ENCODE measurements at places on chromosomes 12 and 14.
A peak's percentile ranks its signal among the peaks of the same experiment; 100 is the strongest.

GRCh38 chr12:34400411-34400881, 378.1 kb downstream of the ALG10 start:
- no peak for DNase-seq

DNA sequence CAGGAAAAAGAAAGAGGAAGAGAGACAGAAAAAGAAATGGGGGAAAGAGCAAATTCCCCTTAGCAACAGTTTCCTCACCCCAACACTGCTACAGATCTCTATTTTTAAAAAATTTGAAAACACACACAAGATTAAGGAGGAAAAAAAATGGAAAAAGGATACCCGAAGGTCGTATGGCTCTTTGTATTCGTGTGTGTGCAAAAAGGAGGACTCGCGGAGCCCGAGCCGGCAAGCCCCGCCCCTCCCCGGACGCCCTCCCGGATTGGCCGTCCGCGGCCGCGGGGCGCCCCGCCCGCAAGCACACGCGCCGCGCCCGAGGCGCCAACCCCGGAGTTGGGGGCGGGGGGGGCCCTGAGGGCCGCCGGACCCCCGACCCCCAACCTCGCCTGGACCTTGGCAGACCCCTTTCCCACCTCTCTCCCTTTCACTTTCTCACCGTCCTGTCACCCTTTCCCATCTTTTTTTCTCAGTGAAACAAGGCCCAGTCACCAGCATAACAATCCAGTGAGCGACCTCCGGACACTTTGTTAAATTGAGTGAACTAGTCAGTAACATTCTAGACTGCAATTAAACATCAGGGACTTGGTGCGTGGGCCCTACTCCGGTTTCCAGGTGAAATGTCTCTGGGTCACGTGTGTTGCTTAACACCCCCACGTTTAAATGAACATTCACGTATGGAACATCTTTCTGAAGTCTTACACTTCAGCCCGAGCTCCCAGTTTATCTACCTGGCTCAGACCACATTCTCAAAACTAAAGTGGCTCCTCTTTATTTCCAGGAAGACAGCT, at the start of gene C14orf93:
C14orf93 (minus strand) TSS at position 205 of the 788 bp plus-strand sequence. CDS start 11,120 bp downstream, outside the sequence.
- peak; percentile 77 for DNase-seq

- DNase-seq, result no peak
These were observed 31.1 kb downstream of the FRS2 start for GRCh38 chr12:69501154-69501895.

DNA sequence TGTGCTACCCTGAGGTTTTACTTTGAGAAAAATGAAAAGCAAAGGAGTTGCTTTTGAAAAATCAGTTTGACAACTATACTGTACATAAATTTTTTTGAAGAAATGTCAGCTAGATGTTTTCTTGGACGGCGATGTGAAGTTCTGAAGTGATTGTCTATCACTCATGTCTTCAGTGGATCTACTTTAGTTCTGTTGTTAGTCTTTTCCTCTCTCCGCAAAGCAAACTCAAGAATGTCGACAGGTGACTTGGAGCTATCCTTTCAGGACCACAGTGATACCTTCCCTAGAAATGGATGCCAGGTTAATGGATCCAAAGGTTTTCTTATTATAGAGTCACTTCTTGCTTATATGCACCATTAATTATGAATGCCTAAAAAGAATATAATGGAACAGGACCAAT, 1.2 kb downstream of the PTPRO start:
- DNase-seq, result no peak

DNA sequence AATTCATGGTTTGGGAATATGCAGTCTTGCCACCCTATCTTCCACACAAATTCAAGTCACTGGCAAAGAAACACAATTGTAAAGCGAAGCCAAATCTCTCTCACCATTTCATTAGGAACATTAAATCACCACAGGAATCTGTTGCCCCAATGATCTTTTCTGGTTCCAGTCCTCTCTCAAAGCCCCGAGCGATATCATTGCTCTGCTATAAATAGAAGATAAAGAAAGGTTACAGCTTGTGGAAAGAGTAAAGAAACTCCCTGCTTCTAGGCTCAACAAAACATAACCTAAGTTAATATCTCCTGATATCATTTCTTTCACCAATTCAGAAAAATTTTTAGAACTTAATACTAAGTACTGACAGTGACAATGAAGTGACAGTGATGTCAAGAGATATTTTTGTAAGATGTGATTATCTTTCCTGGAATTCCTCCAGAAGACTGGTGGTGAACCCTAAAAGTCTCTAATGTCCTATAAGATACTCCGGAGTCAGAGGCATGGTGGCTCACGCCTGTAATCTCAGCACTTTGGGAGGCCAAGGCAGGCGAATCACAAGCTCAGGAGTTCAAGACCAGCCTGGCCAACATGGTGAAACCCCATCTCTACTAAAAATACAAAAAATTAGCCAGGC, 33.8 kb downstream of the CBX5 start:
- no peak for DNase-seq

DNA sequence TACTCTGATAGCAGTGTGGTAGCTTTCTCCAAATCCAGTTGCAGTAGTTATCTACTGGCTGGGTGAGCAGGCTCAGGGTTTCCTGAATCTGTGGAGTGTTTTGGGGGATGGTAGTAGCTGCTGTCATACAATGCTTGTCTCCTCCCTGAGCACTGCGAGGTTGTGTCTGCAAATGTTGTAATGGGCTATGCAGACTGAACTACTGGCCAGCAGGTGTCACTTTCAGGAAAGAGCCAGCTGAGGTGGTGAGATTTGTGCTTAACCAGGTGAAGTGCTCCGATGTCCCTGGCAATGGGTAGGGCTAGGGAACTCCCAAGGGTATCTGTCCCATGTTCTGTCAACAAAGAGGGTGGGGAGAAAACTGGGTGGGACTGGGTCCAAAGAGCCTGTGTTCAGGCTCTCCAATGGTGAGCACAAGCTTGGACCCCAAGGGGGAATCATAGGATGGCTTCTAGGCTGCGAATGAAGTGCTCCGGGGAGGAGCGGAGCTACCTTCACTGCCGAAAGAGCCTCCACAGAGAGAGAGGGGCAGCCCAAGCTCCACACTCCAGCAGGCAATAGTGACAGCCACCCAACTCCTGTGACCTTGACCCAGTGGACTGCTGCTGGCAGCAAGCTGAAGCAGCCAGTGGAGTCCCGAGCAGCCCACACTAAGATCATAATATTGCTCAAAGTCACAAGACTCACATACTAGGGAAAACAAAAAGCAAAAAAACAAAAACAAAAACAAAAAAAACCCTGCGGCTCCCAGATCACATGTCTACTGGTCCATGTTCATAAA, 1324.0 kb upstream of the USP15 start:
- DNase-seq, result no peak

GRCh38 chr12:110556705-110557104, 26.4 kb downstream of the PPTC7 start:
- DNase-seq, result no peak

DNA sequence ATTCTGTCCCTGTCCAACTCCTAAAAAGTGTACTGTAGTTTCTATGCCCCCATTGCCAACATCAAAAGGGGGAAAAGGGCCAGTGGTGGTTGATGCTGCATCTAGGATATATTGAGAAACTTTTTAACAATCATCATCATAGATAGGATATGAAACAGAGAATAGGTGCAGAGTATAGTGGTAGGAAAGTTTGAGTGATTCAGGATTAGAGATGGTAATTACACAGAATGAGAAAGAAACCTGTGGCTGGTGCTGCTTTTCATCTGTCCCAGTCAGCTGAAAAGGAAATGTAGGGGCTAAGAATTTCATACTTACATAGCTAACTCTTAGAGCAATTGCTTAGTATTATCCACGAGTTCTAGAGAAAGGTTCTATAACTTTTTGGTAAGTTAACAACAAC, 67.6 kb downstream of the GTF2A1 start:
- no peak for DNase-seq

DNA sequence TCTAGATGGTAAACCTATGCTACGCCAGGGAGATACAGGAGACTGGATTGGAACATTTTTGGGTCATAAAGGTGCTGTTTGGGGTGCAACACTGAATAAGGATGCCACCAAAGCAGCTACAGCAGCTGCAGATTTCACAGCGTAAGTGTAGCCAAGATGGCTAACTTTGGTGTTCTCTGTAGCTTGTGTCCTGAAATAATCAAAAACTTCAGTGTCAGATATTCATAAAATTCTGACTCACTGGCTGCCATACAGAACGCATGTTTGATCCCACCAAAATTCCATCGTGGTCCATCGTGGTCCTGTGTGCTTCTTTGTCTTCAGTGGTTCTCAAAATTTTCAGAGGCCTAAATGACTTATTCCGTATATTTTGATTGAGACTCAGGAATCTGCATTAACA, 1.3 kb downstream of the STRAP start:
- no peak for DNase-seq

GRCh38 chr14:105582639-105583038, 56.3 kb downstream of the TMEM121 start:
- DNase-seq, result peak; percentile 33

- DNase-seq, result peak; percentile 56
These were observed 1.5 kb downstream of the KDM2B start for GRCh38 chr12:121579190-121579791.

DNA sequence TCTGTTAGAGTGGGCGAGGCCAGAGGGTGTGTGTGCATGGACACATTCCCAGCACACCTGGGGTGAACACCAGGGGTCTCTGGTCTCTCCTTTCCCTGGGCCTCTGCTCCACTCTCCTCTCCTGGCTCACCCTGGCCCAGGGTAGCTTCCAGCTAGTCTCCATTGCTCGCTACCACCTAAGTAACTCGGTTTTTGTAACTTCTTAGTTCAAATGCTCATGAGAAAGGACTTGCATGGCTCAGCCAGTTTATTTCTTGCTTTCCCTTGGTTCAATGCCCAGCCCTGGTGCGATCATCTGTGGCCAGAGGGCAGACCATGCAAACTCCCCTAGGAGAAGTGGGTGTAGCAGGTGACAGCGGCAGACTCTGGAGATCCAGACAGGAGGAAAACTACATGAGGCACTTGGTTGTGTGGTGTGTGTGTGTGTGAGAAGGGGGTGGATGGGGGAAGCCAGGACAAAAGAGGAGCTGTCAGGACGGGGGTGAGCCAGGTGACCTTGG, 8.9 kb upstream of the ACVR1B start:
- no peak for DNase-seq
